ENCODE measurements at places on chromosomes 16 and 17.

GRCh38 chr17:73420897-73421296 lies 109.1 kb upstream of the CDC42EP4 start:
- no peak for DNase-seq

DNA sequence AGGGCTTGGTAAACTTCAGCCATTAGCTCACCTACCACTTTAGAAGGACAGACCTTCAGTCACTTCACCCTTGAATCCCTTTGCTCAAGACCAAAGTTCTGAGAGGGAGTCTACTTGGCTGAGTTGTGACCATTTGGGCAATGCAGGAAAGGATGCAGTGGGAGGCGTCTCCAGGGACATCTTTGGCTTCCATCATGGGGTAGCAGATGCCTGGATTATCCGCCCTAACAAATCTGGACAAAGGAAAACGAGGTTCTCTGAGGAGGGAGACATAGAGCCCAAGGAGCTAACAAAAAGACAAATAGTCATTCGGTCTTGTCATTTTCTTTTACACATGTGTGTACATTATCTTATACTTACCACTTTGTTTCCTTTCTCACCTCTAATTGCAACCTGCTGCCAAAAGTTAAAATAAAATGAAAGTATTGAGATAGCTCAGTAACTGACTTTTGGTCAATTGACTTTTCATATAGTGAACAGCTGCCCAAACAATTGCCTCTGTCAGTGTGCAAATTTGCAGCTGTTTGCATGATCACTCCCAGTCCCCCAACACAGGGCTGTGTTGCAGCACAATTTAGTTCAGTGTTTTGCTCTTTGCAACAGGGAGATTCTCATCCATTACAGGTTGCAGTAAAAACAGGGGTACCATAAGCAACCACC lies 108.9 kb upstream of the EEF2KMT start:
- DNase-seq, result no peak

GRCh38 chr17:29591146-29591736 lies 1.7 kb upstream of the ANKRD13B start:
- no peak for DNase-seq

DNA sequence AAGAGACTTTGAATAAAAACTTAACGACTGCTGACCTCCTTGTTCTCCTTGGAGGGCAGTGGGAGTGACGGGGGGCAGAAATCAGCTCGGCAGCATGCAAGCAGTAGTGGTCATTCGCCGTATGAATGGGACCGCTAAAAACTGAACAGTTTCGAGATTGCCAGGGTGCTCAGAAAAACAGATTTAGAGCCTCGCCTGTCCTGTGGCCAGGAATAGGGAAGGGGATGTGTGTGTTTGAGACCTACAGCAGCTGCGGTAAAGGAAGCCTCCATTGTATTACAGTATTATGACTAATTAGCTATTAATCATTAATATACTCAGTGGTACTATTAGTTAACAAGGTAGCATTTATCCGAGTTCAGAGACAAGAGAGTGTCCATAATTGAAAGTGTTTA lies 670 bp upstream of the ZNF652 start:
- no peak for DNase-seq

DNA sequence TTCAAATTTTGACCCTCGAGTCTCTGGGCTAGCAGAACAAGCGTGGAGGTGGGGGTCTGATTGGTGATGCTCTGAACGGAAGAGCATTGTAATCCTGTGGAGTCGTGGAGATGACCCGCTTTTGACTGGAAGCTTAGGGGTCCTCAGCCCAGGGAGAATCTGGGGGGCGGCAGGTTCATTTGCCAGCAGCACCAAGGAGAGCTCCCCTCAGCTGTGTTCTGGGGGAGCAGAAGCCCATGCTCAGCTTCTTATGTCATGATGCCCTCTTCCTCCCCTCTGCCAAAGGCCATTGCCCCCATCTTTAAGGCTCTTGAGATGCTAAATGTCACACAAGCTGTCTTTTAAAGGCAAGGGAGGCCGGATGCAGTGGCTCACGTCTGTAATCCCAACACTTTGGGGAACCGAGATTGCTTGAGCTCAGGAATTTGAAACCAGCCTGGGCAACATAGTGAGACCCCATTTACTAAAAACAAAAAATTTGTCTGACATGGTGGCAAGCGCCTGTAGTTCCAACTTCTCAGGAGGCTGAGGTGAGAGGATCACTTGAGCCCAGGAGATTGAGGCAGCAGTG lies 19.3 kb downstream of the LDHD start:
- no peak for DNase-seq

DNA sequence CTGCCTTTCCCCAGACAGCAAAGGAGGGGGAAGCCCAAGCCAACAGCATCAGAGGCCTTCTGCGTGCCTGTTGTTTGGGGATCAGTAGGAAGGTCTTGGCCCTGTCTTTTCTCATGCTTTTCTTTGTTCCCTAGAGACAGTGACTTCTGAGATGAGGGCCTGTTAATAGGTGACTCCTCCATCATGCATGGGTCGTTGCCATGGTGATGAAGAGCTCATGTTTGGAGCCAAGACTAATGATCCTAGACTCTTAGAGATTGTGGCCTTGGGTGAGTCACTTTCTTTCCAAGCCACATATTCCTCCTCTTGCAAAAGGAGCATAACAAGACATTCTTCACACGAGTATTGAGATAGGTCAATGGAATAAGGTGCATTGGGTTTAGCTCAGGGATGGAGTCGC lies 201.1 kb upstream of the ASIC2 start:
- DNase-seq, result no peak

GRCh38 chr16:30533748-30534367 lies 800 bp downstream of the ZNF747 start:
- no peak for DNase-seq

DNA sequence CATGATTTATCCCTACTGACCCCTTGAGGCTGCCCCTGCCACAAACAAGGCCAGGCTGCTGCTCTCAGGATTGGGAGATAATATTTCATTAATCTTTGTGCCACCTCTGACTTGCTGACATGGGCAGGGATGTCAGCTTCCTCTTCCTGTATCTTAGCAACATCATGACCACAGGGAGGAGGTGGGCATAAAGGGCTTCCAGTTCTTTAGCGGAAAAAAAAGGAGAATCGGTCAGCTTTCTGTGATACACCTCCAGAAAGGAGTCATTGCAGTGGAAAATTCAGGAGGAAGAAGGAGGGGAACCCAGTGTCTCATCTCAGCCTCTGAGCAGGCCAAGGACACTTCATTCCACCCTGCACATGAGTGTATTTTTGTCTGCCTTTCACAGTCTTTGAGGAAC lies 206.8 kb upstream of the SDK2 start:
- DNase-seq, result no peak

DNA sequence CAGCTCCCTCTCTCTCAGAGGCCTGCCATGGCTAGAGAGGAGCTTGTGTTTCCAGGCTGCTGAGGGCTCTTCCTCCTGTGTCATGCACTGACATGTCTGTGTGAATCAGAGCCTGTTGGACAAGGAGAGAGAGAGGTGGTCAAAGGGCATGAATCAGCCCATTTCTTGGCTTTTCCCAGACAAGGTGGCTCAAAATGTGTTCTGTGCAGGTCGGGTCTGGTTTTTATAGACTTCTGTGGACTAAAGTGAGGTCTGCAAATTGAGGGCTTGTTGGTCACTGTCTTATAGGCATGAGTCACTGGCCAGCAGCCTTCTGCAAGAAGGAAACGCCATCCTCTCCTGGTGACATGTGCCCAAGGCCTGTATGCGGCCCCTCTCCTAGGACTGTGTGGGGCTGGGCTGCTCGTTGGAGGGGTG lies 97.9 kb downstream of the FOXL1 start:
- no peak for DNase-seq

GRCh38 chr17:57639381-57639780 lies 105.7 kb downstream of the CCDC182 start:
- DNase-seq, result no peak

DNA sequence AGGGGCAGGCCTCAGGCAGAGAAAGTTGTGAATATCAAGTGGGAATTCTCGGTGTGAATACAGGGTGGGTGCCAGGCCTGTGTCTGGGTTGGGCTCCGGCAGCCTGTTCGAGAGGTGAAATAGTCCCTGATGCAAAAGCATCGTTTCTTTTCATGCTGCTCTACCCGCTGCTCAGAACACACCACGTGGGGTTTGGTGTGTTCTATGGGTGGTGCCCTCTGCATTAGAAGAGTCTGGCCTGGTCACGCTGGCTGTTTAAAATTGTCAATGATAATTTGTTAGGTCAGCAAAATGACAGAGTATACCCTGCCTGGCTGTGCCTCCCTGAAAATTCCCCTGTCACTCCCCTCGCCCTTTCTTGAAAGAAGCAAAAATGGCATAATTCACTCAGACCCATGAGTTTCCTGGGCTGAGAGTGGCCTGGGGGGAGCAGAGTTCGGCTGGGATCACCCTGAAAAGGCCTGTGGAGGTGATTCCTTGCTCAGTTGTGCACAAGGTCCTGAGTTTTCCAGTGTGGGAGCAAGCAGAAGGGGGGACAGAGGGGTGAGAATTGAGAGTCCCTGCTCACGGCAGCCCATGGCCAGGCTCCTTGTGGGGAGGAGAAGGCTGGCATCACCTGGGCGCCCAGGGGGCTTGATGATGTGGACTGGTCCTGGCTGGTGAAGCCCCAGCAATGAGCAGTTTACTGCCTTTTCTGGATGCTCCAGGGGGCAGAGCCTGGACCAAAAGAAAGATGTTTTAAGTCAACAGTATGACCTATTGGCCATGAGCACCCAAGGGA lies 3.2 kb downstream of the CACNG5 start:
- DNase-seq, result no peak

DNA sequence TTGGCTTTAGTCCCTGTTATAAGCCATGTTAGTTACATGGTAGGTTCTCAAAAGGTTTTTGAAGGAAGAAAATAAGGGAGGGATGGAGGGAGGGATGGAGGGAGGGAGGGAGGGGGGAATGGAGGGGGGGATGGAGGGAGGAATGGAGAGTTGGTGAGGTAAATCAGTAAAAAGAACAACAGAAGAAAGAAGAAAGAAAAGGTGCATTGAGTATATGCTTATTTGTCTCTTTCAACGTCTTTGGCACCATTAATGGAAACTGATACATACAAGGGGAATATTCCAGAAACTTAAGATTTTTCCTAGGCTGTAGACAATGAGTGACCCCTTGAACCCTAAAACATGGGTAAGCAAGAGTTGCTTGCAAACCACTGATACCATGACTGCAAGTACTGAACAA lies 1056.3 kb downstream of the CDH11 start:
- no peak for DNase-seq

DNA sequence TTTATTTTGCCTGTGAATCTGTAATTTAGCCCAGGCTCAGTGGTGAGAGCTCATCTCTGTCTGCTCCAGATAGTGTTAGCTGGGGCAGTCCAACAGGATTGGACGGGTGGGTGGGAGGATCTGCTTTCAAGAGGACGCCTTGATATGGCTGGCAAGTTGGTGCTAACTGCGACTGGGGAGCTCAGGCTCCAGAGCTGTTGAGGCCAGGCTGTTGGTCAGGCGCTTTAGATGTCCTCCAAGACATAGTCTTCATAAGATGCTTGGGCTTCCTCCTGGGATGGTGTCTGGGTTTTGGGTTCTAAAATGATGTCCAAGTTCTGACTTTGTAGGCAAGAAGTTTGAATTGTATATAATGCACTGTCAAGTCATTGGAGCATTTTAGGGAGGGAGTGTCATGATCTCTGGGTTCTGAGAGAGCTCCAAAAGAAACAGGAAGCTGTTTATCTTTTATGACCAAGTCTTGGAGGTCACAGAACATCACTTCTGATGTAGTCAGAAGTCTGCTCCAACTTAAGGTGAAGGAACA lies 12.8 kb upstream of the PCTP start:
- DNase-seq, result no peak

DNA sequence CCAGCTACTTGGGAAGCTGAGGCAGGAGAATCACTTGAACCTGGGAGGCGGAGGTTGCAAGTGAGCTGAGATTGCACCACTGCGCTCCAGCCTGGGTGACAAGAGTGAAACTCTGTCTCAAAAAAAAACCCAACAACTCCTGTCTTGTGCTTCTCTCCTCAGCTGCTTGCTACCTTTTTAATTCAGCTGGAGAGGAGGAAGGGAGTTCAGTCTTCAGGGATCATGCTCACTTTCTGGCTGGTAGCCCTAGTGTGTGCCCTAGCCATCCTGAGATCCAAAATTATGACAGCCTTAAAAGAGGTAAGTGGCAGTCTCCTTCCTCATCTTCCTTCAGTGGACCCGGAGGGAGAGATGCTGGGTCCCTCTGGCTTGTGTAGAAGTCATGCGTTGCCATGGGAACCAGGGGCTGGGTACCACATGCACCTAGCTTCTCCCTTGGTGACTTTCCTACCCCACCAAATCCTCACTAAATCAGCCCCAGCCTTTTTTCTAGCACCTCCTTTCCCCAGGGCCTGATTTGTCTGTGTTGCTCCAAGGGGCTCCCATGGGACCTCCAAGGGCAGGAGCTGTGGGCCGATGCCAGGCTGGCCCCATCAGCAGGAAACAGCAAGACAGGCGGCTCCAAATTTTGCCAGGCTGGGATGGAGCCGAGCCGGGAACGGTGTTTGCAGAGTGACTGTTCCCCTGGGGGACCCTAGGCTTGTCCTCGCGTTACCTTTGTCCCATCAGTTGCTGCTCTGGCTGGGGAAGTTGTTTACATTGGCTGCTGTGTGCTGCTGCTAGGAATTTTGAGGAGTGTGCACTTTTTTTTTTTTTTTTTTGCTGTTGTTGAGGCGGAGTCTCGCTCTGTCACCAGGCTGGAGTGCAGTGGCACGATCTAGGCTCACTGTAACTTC lies 65.2 kb downstream of the ABCC1 start:
- no peak for DNase-seq

DNA sequence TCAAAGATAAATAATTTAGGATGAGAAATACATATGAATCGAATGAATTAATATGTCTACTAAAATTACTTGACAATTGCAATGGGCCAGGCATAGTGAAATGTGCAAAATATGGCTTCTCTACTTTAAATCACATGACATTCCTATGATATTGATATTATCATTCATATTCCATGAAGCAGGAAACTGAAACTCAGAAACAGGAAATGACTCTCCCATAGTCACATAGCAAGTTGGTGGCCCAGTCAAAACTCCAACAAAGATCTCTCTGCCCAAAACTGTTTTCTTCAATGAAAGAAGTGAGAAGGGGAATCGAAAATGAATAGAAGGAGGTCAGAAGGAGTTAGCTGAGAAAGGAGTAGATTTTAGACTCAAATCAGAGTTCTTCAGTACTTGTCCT lies 272.2 kb downstream of the CDH8 start:
- DNase-seq, result no peak

DNA sequence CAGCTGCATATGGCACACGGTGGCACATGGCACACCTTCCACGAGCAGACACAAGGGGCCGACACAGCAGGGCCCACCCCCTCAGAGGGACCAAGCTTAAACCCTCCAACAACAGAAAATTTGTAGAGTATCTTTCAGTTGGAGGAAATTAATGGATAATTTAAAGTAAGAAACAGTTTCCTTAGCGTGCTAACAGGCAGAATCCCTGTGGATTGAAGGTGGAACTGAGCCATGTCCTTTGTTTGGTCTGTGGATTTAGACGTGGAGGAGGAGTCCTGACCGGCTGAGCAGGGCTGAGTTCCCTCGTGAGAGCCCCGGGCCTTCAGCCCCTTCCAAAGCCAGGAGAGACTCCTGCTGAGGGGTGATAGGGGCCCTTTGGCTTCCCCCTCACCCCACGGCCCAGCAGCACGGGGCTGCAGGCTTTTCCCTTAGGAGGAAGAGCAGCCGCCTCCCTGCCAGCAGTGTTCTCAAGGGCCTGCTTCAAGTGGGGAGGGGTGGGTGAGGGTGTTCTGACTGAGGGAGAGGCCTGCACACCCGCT lies 1.4 kb upstream of the CYB561 start:
- DNase-seq, result no peak

All from central memory CD4-positive, alpha-beta T cell (primary cell).